Cerebellar cortex (tissue), 1 donor: ENCODE measurements at places on chromosomes 6 and 20.

DNA sequence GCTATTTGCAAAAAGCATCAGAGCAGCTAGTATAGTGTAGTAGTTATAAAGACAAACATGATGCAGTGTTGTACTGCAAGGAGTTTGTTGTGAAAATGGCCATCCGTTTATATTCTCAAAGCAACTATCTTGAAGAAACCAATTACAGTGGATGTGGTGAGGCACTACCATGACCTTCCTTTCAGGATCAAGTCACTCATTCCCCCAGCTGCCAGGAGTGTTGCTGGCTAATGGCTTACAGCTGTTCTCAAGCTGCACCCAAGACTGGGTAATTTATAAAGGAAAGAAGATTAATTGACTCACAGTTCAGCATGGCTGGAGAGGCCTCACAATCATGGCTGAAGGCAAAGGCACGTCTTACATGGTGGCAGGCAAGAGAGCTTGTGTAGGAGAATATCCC, 29.0 kb downstream of the ADGRF4 start:
- DNase-seq = no peak

- no peak for DNase-seq
Observed at GRCh38 chr20:52035498-52035897, 156.1 kb downstream of the ZFP64 start.

- DNase-seq = no peak
Observed at GRCh38 chr20:36092398-36093024, 62.0 kb upstream of the EPB41L1 start.

- peak; percentile 94 for DNase-seq
Observed at GRCh38 chr6:32151181-32151862, 417 bp downstream of the PRRT1 start.

DNA sequence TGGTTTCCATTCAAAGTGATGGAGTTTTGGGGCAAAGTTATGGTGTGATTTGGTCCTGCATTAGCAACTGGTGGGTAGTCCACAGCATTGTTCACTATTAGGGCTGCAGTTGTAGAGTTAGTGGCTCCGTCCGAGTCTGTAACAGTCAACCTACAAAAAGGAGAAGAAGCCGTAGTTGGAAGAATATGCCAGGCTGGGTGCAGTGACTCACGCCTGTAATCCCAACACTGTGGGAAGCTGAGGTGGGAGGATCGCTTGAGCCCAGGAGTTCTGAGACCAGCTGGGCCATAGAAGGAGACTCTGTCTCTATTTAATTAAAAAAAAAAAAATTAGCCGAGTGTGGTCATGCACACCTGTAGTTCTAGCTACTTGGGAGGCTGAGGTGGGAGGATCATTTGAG, 69.5 kb downstream of the KIAA0319 start:
- no peak for DNase-seq

- no peak for DNase-seq
Observed at GRCh38 chr6:136307351-136307750, 17.7 kb upstream of the BCLAF1 start.

GRCh38 chr6:74942130-74942529, 263.7 kb downstream of the COL12A1 start:
- no peak for DNase-seq

DNA sequence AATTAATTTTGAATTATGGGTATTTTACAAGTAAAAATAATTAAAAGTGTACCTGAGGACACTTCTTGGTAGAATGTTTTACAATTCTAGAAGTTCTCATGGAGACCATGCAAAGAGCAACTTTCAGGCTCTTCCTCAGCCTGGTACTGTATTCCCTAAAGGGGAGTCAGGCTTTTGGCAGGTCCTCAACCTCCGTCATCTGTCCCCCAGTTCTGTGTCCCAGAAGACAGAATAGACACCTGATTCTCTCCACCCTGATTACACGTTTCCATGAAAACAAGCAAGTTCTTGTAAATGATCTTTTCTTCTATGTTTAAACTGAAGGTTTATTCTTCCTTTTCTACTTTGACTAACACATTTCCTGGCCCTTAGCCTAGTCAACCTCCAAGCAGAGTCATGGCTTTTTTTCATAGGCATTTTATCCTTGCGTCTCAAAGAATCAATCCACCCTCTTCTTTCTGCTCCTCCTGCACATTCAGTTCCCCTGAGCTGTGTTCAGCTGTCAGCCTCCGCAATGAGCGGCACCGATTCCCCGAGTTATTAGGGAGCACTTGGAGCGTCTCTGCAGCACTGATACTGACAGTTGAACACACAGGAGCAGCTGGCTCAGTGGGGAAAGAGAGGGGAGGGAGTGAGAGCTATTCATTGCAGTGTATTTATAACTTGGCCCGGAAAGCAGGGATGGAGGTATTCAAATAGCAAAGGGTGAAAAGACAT, 1082.4 kb upstream of the MAP3K7 start:
- DNase-seq = peak; percentile 88

- DNase-seq = no peak
Observed at GRCh38 chr6:148364056-148364824, 21.6 kb downstream of the SASH1 start.

DNA sequence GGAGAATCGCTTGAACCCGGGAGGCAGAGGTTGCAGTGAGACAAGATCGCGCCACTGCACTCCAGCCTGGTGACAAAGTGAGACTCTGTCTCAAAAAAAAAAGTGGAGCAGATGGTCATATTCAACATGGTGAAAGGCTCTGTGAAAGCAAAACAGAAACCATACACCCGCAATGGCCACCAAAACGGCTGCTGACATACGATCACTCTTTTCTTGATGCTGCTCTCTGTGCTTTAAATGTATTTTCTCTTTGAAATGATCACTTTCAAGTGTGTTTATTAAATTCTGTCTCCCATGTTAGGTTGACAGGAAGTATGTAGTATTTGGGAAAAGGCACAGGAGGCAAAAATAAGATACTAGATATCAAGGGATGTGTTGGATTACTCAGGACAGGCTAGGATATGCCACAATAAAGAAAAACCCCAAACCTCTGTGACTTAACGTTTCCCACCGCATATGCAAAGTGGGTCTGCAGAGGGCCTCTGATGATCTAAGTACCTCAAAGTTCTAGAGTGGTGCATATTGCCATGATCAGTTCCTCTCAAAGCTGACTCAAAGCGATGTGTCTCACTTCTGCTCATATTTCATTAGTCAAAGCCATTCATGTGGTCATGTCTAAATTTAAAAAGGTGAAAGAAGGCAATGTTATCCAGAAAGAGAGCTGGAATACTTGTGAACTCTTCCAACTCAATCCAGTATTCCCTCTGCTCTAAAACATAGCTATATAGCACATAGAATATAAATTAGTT, 155.1 kb upstream of the SOX4 start:
- no peak for DNase-seq

GRCh38 chr6:4922488-4923037, 81.3 kb downstream of the RPP40 start:
- no peak for DNase-seq

DNA sequence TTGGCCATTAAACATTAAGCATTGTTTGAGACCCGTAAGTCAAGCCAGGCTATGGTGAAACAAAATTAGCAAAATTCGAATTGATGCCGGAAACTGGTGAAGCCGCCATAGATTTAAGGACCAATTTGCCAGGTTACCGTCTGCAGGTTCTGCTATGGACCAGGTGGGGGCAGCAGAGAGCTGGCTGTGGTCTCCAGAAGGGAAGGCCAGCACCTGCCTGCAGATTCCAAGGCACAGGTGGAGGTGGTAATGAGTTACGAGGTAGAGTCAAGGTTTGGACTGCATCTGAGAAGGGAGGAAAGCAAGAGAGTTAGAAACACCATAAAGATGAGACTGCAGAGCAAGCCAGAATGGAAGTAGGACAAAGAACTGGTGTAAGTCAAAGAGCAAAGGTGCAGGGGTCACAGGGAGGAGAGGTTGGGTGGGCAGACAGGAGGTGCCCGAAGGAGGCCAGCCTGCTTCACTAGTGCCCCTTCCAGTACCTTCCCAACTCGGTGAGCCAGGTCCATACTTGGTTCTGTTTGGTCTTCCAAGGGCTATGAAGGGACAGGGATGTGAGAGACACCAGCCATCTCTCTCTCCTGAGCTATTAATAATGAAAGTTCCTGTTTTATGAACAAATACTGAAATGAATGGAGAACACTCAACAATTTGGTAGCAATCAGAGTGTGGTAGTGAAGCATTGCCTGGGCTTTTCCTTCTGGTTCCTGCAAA, 131.6 kb upstream of the ESR1 start:
- DNase-seq = peak; percentile 22

DNA sequence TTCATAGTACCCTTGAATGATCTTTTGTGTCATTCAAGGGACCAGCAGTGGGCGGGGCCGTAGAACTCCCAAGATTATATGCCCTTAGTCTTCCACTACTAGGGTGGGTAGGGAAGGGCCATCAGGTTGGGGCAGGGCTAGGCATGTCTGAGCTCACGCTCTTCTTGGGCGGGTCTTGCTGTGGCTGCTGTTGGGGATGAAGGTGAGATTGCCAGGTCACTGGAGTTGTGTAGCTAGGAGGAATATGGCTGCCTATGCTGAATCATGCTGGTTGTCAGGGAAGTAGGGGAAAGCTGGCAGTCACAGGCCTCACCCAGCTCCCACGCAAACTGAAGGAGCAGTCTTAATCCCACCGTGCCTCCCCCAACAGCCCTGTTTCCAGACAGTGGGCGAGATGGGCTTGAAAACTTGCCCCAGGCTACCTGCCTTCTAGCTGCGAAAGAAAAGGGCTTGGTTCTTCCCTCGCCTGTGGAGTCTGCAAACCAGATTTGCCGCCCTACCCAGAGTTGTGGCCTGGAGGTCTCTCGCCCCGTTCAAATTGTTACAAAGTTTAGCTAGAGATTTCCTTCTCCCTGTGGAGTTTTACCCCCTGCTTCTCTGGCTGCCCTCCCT, 76.4 kb upstream of the ADGRF4 start:
- DNase-seq = no peak

DNA sequence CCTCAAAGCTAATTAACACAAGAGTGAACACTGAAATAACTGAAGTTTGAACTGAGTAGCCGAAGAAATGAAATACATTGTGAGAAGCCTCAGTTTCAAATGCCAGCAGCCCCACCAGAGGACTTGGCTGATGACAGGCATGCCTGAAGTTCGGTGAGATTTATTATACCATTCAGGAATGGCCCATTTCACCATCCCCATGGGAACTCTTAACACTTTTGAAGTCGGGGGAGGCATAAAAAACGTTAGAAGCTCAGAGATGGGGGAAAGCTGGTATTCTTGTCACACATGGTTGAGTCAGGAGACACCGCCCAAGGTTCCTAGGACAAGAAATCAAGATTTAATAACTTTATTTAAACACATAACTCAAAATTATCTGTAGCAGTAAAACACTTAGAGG, 17.6 kb upstream of the SLC22A3 start:
- no peak for DNase-seq

DNA sequence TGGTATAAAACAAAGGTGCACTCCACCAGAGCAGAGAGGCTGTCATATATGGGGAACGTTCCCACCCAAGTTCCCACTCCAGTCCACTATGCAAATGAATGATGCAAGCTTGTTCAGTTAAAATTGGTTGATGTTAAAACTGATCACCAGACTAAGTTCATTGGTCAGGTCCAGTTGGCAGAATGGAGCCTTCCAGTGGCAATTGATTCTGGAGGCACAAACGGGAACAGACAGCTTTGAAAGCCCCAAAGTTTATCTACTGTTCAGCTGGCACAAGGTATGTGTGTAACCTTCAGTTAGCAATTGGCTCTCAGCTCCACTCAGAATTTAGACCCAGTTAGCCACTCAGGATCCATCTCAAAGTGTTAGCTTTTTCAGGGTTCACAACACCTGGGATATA, 119.4 kb upstream of the CEP85L start:
- DNase-seq = no peak

DNA sequence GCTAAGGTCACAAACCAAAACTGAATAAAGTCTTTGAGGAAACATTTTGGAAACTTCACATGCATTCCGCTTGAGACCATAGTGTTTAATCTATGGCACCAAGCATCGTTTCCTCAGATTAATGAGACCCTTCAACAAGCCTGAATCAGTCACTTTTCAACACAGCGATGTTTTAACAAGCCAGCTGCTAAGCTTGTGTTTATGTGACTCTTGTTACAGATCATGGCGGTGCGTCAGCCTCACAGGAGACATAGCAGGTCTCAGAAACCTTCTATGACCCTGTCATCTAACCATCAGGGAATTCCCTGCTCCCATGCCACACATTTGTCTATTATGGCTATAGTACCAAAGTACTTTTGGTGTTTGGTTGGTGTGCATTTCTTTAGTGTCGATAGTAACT, 57.2 kb downstream of the MTFR2 start:
- no peak for DNase-seq

- no peak for DNase-seq
Observed at GRCh38 chr6:108441141-108441540, 119.6 kb upstream of the FOXO3 start.

- no peak for DNase-seq
Observed at GRCh38 chr6:153048631-153049030, 46.1 kb upstream of the MTRF1L start.

GRCh38 chr20:63312690-63313348, 19.8 kb downstream of the COL20A1 start:
- no peak for DNase-seq

DNA sequence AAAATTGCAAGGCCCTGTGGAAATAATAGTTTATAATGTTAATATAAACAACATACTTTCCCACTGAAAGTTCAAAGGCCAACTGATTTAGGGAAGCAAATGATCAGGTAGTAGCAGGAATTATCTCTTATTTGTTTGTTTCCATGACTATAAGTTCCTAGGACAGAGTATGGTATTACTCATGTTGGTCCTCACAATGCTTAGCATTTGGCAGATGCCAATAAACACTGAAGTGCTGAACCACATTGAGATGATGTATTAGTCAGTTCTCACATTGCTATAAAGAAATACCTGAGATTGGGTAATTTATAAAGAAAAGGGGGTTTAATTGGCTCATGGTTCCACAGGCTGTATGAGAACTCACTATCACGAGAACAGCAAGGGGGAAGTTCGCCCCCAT, 129.6 kb upstream of the NUP153 start:
- DNase-seq = no peak

- DNase-seq = no peak
Observed at GRCh38 chr6:122798099-122798641, 9.1 kb downstream of the SMPDL3A start.

- DNase-seq = no peak
Observed at GRCh38 chr6:107784669-107785068, 39.4 kb downstream of the SCML4 start.

GRCh38 chr20:32585011-32585585, at the start of gene NOL4L:
NOL4L (minus strand) TSS chr20:32585333; CDS start chr20:32584890, 443 bp downstream.
- peak; percentile 42 for DNase-seq

DNA sequence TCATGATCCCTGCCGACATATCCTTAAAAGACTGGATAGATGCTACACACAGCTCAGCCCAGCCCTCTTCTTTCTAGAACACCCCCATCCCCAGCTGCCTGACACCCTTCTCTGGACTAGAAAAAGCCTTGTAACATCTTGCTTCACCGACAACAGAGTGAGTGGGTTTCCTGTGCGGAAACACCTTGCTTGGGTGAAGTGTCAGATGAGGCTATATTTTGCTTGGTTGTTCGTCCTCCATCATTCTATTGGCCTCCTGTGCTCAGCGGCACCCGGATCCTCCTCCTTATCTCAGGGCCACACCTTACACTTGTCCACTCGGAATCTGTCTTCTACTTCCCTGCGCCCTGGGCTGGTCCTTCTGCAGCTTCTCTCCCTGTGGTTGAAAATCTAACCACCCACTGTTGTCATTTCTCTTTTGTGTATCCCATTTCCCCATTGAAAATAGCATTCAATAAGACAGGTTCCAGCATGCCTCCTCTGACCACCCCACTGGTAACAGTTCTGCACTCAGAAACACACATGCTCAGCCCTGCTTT, 101.3 kb upstream of the MLN start:
- no peak for DNase-seq
